Activated CD4-positive, alpha-beta T cell treated with anti-CD3 and anti-CD28 coated beads, Interleukin-10, Interleukin-2, amounts not matched to agents 100 ng/mL and 50 ng/mL, durations not matched to agents 16 hours and 8 hours (primary cell): ENCODE measurements at places on chromosomes 7 and 10.

DNA sequence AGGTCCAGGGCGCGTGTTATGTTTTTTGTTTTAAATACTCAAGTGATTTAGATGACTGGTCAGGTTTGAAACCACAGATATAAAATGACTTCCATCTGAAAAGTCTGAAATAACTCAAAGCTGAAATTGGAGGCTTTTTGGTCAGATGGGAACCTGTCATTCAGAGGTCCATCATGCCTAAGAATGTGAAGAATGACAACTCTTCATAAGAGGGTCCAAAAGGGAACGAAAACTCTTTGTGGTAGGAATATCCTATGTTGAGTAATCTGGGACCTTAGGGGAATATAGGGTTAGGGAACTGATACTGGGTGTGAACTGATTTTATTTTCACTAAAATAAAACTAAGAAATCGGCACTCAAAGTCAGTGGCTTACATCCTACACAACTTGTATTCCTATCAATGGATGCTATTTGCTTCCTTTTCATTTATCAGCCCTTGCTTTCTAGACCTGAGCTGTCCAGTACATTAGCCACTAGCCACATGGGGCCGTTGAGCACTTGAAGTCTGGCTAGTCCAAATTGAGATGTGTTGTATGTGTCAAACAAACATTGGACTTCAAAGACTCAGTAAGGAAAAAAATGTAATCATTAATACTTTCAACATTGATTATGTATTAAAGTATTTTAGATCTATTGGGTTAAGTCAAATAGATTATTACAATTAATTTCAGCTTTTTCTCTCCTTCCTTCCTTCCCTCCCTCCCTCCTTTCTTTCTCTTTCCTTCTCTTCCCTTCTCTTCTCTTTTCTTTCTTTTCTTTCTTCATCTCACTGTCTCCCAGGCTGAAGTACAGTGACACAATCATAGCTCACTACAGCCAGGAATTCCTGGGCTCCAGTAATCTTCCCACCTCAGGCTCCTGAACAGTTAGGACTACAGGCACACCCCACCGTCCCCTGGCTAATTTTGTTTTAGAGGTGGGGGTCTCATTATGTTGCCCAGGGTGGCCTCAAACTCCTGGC, 56.5 kb upstream of the KDM7A start:
- DNase-seq: peak; percentile 36

DNA sequence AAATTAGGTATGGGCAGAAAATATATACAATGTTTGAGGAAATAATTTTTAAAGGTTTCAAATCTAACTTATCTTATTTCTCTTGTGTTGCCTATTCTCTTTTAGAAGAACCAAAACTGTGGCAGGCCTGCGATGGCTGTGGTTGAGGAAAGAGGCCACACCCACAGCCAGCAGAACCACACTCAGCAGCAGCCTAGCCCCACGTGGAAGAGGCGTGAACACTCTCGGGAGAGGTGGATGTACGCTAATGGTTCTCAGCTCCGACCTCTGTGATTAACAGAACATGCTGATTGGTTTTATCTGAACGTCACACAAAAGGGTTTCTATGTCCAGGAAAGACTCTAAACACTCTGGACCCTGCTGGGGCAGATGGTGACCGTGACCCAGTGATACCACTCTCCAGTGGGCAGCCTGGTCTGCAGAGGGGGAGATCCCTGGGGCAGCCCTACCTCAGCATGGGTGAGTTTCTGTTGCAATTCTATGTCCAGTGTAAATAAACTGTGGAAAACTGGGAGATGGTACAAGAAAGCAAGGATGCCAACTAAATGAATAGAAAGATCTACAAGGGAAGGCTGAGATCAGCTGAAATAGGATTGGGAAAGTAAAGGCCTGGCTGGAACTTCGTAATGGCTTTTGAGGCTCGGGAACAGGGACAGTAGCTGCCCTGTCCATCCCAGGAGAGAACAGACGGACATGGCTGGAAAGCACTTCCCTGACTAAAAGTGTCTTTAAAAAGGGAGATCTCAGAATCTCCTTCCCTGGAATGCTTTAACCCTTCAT, 26.6 kb downstream of the DIP2C start:
- no peak for DNase-seq

- DNase-seq: no peak
Observed at GRCh38 chr7:1267016-1267900, 34.6 kb downstream of the UNCX start.

- DNase-seq: no peak
Observed at GRCh38 chr10:126075009-126075408, 178.6 kb downstream of the FANK1 start.

DNA sequence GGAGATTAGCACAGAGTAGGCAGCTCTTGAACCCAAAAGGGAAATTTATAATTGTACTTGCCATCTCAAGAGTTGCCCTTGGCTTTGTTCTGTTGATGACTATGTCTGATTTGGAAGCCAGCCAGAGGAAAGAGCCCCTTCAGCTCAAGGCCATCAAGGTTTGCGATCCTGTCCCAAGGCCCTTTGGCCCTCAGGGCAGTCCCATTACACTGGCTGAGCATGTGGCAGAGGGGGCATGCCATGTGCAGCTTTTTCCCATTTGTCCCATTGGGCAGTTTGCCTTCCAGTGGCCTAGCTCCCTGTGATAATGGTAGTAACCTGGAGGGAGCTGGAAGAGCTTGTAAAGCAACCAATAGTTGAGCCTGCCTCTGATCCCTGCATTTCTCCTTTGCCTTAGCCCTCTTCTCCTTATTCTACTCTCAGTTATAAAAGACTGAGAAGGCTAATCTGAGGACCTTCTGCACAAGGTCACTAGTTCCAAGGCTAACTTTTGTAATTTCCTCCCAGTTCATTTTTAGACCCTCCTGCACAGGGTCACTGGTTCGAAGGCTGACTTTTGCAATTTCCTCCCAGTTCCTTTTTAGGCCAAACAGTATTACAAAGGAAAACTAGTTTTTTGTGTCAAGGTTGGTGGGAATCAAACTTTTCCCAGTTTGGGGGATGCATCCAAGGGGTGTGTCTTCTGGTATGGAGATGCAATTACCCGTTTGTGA, 31.0 kb upstream of the ARHGAP12 start:
- DNase-seq: no peak

DNA sequence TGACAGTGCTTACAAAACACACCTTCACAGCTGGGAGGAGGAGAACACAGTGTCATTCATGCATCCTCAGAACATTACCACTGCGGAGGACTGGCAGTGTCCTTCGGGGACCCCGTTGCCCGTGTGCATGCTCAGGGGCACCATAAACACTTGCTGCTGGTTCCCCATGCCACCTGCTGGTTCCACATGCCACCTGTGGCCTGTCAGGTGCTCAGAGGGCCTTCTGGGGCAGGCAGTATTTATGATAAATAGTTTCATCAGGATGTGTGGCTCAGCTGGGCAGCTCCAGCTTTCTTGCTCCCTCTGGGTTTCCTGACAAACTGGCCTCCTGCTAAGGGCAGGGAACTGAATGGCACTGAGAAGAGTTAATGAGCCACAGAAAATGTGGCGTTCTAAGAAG, 32.1 kb downstream of the CELF2 start:
- DNase-seq: no peak

- no peak for DNase-seq
Observed at GRCh38 chr10:96390460-96390864, 31.7 kb upstream of the OPALIN start.

GRCh38 chr10:90885176-90885575, 13.4 kb downstream of the RPP30 start:
- no peak for DNase-seq

DNA sequence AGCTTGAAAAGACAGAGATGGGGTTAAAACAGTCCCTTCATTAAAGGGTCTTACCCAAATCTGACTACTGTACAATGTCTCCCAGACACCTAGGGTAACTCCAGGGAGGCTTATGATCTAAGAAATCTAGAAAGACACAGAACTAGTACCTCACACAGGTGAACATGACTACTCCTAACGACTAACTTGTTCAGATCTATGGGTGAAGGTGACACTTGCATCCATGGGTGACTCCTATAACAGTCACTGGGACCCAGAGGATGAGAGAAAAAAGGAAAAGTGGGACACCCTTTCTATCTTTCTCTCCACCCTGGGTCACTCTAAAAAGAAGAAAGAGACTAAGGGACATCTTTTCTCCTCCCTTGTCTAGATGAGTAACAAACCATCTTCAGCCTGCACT, 19.2 kb downstream of the AKR1C8 start:
- DNase-seq: no peak
